T-helper 17 cell (primary cell): ENCODE measurements at places on chromosomes 6 and 20. TPM values are rescaled to one million over a fixed set of nuclear protein-coding genes. Genes with fewer than 3 reads are reported as not detected.

The HLA-DQA1 gene
- 18.2 TPM for total RNA-seq

The KIAA1755 gene
- total RNA-seq = not detected

The PNPLA1 gene
- 0.15 TPM for total RNA-seq

The SOX18 gene
- not detected for total RNA-seq

The CTAGE9 gene
- not detected for total RNA-seq

The DNMT3B gene
- total RNA-seq = 0.30 TPM

The WFDC5 gene
- not detected for total RNA-seq

The SPATS1 gene
- not detected for total RNA-seq

The FOXS1 gene
- not detected for total RNA-seq

The MUCL3 gene
- not detected for total RNA-seq

The SIRPD gene
- not detected for total RNA-seq

The LPIN3 gene
- total RNA-seq = 0.67 TPM

The RHAG gene
- total RNA-seq = not detected

The EBF4 gene
- 2.0 TPM for total RNA-seq

The COL11A2 gene
- total RNA-seq = 0.89 TPM

The ADGRF5 gene
- not detected for total RNA-seq

The CLDN20 gene
- not detected for total RNA-seq

The PEX3 gene
- total RNA-seq = 8.2 TPM

The SPDEF gene
- 0.35 TPM for total RNA-seq

The NKX2-2 gene
- not detected for total RNA-seq

The LINC00237 gene
- total RNA-seq = not detected

The ARFGEF3 gene
- total RNA-seq = not detected

The BPIFB1 gene
- not detected for total RNA-seq

The ZBP1 gene
- 41.0 TPM for total RNA-seq

The OLIG3 gene
- total RNA-seq = 0.12 TPM

The SMLR1 gene
- not detected for total RNA-seq

The PROKR2 gene
- total RNA-seq = not detected

The GPR63 gene
- total RNA-seq = 0.80 TPM

The KCNG1 gene
- total RNA-seq = 0.90 TPM

The FOXF2 gene
- not detected for total RNA-seq

The PPP2R5D gene
- 28.4 TPM for total RNA-seq

The BEND6 gene
- not detected for total RNA-seq

The PERP gene
- 5.7 TPM for total RNA-seq

The MAN1A1 gene
- total RNA-seq = 19.6 TPM

The IMPG1 gene
- not detected for total RNA-seq

The SSTR4 gene
- not detected for total RNA-seq

The BMP7 gene
- total RNA-seq = not detected

The OPRL1 gene
- total RNA-seq = 1.4 TPM

The PGC gene
- total RNA-seq = not detected

The UQCC2 gene
- total RNA-seq = 19.8 TPM

The LGSN gene
- not detected for total RNA-seq

The TUBB2B gene
- total RNA-seq = 0.76 TPM

The SLC13A3 gene
- 0.10 TPM for total RNA-seq

The TRIM15 gene
- not detected for total RNA-seq

The RRBP1 gene
- 31.4 TPM for total RNA-seq

The CLPSL2 gene
- total RNA-seq = not detected

The TMEM151B gene
- total RNA-seq = not detected

The ETV7 gene
- total RNA-seq = 0.37 TPM

The PRELID3B gene
- total RNA-seq = 72.6 TPM
